Neuronal stem cell (in vitro differentiated cells): ENCODE measurements at places on chromosomes 1 and 21.

DNA sequence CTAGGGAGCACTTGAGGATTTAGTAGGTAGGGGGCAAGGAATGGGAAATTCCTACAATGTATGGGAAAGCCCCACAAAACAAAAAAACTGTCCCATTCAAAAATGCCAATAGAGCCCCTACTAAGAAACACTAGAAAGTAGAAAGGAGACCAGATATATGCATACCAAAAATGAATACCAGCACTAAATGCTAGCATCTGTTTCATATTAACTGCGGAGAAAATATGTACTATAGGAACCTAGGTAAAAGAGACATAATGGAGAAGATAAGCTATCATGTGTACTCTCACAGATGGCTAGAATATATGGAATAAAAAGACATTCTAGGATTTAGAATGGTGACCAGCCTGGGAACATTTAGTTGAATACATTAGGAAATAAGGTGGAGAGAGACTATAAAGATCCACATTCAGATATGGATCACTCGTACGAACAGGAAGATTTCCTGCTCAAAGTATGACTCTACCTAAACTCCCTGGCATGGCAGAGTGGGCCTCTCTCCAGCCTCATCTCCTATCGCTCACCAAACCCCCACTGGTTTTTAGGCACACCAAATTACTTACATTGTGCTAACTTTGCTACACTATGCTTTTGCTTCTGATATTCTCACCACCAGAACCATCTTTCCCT is 18.3 kb downstream of the ZNHIT6 start:
- DNase-seq: no peak

DNA sequence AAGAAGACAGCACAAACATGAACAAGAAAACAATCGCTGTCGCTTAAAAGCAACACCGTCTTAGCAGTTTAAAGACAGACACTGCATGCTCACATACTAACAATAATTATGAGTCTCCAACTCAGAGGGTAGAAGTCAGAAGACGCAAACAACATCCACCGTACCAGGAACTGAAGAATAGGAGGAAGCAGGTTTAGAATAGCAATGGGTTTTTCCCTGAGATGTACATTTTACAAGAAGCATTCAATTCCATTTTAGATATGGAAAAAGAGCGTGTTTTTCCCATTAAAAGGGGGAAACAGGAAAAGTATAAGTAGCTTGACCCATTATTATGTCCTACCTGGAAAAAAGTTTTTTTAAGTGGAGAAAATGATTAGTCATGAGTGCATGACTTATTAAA is 34.5 kb upstream of the KCNE1 start:
- DNase-seq: no peak

DNA sequence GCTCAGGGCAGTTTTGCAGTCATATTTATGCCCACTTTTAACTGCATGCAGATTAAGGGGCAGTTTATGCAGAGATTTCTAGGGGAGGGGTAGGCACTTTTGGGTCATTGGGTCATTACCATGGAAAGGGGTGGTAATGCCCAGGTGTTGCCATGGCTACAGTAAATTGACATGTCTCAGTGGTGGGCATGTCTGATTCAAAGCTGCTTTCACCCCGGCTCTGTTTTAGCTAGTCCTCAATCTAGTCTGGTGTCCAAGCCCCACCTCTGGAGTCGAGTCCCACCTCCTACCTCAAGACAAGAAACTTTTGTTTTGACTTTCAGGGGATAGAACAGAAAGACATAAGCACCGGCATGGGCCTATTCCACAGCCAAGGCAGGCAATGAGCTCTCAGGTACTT is 8.9 kb upstream of the NEK2 start:
- no peak for DNase-seq

- DNase-seq: no peak
These were observed 28.9 kb upstream of the FMOD start for GRCh38 chr1:203379825-203380224.

DNA sequence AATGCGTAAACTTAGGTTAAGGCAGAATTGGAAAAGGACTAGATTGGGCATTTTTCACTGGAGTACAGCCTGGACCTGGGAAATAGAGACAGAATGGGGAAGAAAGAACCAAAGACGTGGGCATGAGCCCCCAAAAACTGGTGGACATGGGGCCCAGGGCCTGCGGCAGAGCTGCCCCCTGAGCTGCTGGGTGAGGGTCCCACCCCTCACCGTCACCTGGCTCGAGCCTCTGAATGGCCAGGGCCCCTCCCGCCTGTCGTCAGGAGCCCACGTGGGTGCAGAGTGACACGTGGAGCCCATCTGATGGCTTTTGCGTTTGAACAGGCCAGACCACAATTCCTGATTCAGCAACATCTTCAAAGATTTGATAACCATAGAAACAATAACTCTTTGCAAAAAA is 360.9 kb upstream of the VAMP3 start:
- DNase-seq: no peak

DNA sequence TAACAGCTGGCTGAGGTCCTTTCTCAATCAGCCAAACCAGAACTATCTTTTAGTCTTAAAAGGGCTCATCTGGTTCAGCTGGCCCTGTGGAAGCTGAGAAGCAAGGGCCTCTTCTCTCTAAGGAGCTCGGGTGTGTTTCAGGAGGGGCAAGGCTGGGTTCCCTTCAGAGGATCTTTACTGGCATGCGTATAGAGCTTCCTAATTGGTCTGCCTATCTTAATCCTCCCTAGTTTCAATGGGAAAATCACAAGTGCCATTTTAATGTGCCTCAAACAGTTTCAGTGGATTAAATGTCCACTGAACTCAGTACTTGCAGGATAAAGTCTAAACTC is 81.5 kb upstream of the LBR start:
- no peak for DNase-seq

DNA sequence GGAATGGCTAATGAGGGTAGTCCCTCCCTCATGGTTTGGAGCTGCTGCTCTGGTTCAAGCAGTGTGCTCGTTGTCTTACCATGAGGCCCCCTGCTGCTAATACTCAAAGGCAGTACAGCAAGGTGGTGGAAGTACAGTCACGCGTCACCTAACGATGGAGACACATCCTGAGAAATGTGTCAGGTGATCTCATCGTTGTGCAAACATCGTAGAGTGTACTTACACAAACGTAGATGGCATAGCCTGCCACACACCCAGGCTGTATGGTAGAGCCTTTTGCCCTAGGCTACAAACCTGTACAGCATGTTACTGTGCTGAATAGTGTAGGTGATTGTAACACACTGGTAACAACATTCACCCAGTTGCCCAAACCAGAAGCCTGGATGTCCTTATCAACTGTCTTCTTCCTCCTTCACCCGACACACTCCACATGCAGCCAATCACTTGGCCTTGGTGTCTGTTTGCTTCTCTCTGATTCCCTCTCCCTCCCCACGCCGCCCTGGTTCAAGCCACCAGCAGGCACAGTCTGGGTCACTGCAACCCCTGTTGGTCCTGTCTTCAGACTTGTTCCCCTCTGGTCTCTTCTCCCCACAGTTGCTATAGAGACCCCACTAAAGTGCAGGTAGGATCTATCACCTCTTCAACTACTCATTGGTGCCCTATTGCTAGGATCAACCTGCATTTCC is 6.0 kb upstream of the KCNA2 start:
- no peak for DNase-seq

GRCh38 chr1:82086739-82087138 is 286.0 kb downstream of the ADGRL2 start:
- DNase-seq: no peak

DNA sequence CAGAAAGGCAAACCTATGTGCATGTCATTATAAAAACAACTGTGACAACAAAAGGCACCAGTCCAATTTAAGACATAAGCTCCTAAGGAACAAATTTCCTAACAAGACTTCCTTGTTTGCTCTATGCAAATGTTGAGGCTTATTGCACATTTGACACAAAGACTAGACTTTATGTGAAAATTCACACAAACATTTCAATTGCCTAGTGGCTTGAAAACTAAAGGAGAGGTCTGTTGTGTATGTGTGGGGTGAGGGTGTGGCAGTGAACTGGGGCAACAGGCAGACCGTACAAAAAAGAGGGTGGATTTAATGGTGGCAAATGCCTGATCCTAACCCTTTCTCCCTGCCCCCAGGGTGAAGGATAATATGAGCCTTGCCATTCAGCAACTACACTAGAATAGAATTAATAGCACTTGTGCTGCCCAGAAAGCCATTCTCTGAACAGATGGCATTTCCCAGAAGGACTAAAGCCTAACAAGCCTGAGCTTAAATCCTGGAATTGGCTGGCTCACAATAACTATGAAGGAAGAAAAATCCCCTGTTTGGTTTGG is 73.9 kb downstream of the GLUL start:
- DNase-seq: no peak

GRCh38 chr1:182200025-182200812 is 138.7 kb upstream of the ZNF648 start:
- no peak for DNase-seq

DNA sequence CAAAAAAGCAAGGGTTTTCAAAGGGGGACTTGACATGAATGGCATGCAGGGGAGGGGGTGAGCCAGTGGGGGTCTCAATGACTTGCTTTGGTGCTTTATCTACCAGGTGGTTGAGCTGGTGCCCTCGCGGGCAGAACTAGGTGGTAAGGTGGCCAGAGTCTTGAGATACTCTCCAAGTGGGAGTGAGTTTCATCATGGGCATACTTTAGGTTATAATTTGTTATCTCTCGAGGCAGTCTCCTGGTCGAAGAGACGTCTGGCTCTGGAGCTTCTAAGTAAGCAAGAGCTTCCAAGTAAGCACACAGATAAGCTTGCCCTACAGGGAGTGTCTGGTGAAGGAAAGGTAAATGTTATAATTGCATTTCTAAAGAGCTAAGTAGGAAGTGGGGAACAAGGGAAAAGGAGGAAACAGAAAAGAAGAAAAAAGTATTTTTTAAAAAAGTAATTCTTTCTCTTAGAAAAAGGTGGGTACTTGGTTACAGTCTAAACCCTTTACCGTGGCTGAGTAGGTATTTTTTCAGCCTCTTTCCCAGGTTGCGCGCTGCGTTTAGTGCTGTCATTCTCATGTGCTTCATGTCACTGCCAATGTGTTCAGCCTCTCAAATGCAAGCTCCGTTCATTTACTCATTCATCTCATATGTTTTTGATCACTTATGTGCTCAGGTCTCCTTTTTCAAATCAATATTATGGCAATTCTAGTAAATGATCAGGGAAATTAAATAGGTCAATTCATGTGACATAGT is 31.6 kb upstream of the DNAJC6 start:
- no peak for DNase-seq
